Chondrocyte (in vitro differentiated cells): ENCODE measurements at places on chromosomes 6 and 20. TPM values are rescaled to one million over a fixed set of nuclear protein-coding genes. Genes with fewer than 3 reads are reported as not detected.

GRCh38 chr6:79466207-79466834, 70.9 kb downstream of the LCA5 start:
- DNase-seq = no peak

The TUBB gene
- 681 to 975 TPM (median 692 TPM) in 3 replicates for total RNA-seq

The CHRNA4 gene
- not detected in 3 replicates for total RNA-seq

The RFX6 gene
- not detected in 3 replicates for total RNA-seq

The SLC2A10 gene
- 39.6 to 43.5 TPM (median 40.2 TPM) in 3 replicates for total RNA-seq

- no peak for DNase-seq
Observed at GRCh38 chr6:11688425-11688709, 90.2 kb downstream of the ADTRP start.

DNA sequence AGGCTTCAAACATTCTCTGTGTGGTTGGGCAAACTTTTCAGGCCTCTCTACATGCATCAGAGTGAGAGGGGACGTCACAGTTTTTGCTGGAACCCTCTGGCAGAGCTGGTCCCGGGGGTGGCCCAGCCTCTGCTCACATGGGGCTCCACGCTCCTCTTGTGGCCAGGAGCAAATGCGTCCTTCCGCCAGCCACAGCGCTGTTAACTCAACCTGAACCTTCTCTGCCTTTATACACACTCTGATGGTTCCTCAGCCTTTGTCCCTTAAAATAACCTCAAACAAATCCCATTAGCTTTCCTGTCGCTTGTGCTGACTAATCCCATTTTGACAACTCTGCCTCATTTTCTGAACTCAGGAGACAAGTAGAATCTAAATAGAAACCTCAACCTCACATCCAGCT, 39.4 kb upstream of the TGM6 start:
- no peak for DNase-seq

The HLA-G gene
- 0.30 to 0.46 TPM in 2 of 3 replicates, not detected in the other for total RNA-seq

The NCOA6 gene
- 21.5 to 43.3 TPM (median 42.3 TPM) in 3 replicates for total RNA-seq

The POU5F1 gene
- 1.2 to 1.6 TPM in 2 of 3 replicates, not detected in the other for total RNA-seq

- DNase-seq = no peak
Observed at GRCh38 chr6:35470663-35471120, 2.5 kb downstream of the RPL10A start.

The SIGLEC1 gene
- 0.08 TPM in 1 of 3 replicates, not detected in the others for total RNA-seq

DNA sequence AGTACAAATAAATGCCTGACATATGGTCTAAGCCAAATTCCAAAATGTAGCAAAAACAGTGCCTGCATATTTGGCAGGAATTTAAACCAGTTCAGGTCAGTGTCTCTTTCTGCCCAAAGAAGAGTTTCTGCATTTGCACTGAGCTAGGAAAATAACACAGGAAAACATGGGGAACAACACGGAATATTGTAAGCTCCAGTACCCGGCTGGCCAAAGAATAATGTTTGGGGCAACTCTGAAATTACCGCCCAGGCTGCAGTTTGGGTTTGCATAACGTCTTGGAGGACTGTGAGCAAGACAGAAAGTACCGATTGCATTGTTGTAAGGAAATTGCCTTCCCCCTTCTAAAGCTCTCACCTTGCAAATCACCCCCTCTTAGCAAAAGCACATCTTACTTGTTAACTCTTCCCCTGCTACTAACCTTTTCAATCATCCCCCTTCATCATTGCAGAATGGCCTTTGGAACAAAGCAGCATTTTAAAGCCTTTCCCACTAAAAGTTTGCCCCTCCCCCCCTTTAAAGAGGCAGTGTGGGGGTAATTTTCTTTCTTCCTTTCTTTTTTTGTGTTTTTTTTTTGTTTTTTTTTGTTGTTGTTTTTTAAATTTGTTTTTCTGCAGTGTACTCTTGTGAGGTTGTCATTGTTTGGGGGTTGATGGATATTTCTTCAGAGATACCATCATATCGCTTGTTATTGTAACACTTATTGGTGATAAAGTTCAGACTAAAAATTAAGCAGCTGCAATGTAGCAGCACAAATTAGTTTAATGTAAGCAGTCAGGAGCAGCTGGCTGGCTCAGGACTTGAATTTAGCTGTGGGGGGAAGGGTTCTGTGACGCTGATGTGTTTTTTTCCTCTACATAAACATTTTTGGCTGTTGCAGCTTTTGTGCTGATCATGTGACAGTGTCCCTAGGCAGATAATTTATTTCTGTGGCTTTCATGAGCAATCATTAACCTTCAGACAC, 100.0 kb upstream of the CITED2 start:
- no peak for DNase-seq

The ZSCAN23 gene
- 2.1 to 3.5 TPM (median 3.3 TPM) in 3 replicates for total RNA-seq

DNA sequence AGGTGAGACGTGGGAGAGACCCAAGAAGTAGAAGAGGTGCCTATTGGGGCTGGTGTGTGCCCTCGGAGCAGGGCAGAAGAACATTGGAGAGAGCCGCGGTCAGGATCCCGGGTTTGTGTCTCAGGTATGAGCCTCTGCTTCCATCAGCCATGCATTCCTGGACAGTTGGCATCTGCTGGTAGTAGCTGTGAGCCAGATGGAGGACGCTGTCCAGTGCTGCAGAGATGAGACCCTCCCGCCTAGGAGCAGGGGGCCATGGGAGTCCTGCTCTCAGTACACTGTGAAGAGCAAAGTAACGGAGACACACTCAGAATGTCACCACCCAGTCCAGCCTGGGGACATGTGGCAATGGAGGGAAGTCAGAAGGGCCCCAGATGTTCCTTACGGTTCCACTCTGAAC, 108.2 kb downstream of the CDH4 start:
- DNase-seq = no peak

DNA sequence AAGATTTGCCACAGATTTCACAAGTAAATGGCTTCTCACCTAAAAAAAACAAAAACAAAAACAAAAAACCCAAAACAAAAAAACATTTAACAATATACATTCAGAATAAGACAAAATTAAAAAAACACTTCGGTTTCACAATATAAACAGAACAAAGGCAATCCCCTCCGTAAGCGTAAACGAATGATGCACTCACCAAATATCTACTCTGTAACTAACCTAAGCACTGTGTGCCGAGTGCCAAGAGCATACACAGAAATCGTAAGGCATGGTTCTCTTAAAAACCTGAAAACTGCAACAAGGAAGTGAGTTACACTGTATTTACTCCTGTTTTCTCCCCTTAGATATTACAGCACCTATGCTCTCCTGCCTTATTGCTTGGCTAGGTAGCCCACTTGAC, 12.1 kb upstream of the MICAL1 start:
- DNase-seq = no peak

The SCRT2 gene
- total RNA-seq = not detected in 3 replicates

The TRIM40 gene
- not detected in 3 replicates for total RNA-seq

- DNase-seq = no peak
Observed at GRCh38 chr20:61771805-61772350, 293.8 kb downstream of the TAF4 start.
